B cell (primary cell): ENCODE measurements at places on chromosomes 4 and X.

DNA sequence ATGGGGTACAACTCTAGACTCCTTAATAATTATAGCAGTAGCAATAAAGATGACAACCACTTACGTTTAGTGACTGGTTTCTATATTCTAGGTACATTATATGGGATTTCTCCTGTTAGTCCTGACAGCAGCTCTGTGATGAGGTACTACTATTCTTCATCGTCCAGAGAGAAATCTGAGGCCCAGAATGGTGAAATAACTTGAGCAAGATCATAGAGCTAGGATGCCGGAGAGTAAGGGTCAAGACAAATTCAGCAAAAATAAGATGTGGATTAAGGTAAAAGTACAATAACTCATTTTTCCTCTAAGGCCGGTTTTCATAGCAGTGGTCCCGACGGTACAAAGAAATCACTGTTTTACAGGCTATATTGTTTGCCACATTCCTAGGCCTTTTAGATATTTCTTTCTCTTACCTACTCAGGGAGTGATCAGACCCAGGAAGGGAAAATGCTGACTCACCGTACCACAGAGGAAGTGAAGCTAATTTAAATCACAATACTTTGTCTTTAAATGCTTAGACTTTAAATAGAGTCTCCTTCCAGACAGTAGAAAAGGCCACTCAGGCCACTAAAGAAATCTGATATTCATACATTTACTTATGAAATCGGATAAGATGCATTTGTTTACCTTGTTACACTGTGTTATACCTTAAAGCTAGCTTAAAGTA is 2023.0 kb upstream of the AGA start:
- H3K4me1 ChIP-seq: no peaks in the 10 kb centered on the region
- no peak overlapping the region for H3K4me3 ChIP-seq
- H3K27me3 ChIP-seq: no peaks in the 10 kb centered on the region
- H3K36me3 ChIP-seq: no peaks in the 10 kb centered on the region
- DNase-seq: no peak

DNA sequence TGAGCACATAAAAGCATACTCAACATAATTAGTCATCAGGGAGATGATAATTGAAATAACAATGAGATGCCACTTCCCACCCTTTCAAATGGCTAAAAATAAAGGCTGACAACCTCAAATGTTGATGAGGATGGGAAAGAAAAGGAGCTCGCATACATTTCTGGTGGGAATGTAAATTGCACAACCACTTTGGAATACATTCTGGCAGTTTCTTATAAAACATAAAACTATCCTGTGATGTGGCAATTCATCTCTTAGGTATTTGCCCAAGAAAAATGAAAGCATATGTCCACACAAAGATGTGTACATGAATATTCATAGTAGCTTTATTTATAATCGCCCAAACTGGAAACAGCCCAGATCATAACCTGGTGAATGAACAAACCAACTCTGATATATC is 687 bp upstream of the ZNF275 start:
- no peak for DNase-seq
- H3K27me3 ChIP-seq: peaks cover 3% of the 10 kb centered on the region
- H3K36me3 ChIP-seq: no peaks in the 10 kb centered on the region

DNA sequence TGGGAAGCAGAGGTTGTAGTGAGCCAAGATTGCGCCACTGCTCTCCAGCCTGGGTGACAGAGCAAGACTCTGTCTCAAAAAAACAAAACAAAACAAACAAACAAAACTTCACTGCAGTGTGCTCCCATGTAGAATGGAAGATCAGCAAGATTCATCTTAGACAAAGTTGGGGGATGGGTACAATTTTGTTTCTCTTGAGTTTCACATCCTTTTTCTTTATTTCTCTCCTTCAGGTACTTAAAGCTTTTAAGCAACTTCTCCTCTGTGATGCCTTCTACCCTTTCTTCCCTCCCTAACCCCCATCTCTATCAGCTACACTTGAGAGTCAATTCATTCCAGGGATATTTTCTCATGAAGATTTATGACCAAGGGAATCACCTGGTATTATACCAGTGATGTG is 15.5 kb upstream of the RBBP7 start:
- H3K27ac ChIP-seq: no peak overlapping the region
- peaks cover 14% of the 10 kb centered on the region for H3K4me1 ChIP-seq
- DNase-seq: peak; percentile 59
- H3K27me3 ChIP-seq: no peaks in the 10 kb centered on the region
- no peaks in the 10 kb centered on the region for H3K36me3 ChIP-seq

GRCh38 chr4:161097821-161098220 is 1066.0 kb downstream of the FSTL5 start:
- no peak overlapping the region for H3K27ac ChIP-seq
- no peaks in the 10 kb centered on the region for H3K4me1 ChIP-seq
- no peaks in the 10 kb centered on the region for H3K36me3 ChIP-seq
- no peaks in the 10 kb centered on the region for H3K27me3 ChIP-seq
- DNase-seq: no peak
- no peak overlapping the region for H3K4me3 ChIP-seq

GRCh38 chr4:107718351-107718965 is 1.6 kb downstream of the PAPSS1 start:
- DNase-seq: peak; percentile 52
- H3K4me3 ChIP-seq: no peak overlapping the region
- H3K36me3 ChIP-seq: no peaks in the 10 kb centered on the region
- peak overlapping the region; percentile 48 for H3K27ac ChIP-seq
- no peaks in the 10 kb centered on the region for H3K27me3 ChIP-seq
- peaks cover 22% of the 10 kb centered on the region for H3K4me1 ChIP-seq
